ENCODE measurements at places on chromosomes 12 and 14.

DNA sequence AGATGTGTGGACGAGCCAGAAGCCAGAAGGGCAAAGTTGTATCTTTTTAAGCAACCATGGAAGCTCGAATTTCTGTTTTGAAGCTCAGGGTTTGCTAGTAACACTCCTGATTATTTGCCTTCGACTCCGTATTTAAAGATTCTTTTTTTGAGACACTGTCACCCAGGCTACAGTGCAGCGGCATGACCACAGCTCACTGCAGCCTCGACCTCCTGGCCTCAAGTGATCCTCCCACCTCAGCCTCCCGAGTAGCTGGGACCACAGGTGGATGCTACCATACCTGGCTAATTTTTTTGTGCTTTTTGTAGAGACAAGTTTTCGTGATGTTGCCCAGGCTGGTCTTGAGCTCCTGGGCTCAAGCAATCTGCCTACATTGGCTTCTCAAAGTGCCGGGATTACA is 18.7 kb upstream of the OASL start:
- no peak for DNase-seq

GRCh38 chr14:93747102-93747501 is 41.2 kb downstream of the PRIMA1 start:
- DNase-seq = no peak

DNA sequence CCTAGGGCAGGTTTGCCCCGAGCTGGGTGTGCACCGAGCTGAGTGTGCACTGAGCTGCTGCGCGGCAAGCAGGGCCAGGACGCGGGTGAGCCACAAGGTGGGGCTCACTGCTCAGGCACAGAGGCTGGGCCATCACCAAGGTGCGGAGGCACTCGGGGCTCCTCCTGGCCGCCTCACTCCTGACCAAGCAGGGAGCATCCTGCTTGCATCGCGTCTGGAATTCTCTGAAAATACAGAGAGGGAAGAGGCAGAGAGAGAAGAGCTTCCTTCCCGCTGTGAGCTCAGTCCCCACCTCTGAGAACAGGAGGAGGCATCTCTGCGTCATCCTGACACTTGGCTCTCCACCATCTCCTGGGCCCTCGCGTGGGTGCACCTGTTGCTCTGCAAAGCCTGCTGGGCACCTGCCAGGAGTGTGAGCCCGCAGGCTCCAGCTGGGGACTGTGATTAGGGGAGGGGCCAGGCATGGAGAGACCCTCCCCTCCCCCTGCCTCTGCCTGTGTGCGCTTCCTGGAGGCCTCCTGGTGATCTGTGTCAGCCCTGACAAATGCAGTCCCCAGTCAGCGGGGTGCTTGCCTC is 116.3 kb downstream of the GLT1D1 start:
- no peak for DNase-seq

- no peak for DNase-seq
Measured at GRCh38 chr14:44988694-44989093, 26.7 kb downstream of the TOGARAM1 start.

- DNase-seq = peak; percentile 87
Measured at GRCh38 chr12:112418608-112419296, at the start of gene PTPN11. Gene PTPN11, plus strand, starts transcription at chr12:112418947. Its CDS starts 165 bp downstream, at chr12:112419112.

DNA sequence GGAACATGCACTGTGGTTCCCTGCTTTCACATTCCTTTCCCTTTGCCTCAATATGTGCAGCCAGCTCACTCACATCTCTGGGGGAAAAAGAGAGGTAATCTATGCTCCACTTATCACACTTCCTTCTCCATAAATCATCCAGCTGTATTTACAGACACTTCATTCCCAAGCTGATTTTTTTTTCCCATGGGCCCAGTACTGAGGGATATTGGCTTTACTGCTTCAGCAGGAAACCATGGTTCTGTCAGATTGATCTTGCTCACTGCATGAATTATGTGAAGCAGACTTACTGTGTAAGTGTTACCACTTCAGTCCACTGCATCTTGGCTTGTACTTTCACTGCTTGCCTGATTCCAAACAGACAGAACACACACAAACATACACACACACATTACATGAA is 555.6 kb downstream of the CCER1 start:
- no peak for DNase-seq

GRCh38 chr14:61553730-61554641 is 141.3 kb upstream of the HIF1A start:
- no peak for DNase-seq

DNA sequence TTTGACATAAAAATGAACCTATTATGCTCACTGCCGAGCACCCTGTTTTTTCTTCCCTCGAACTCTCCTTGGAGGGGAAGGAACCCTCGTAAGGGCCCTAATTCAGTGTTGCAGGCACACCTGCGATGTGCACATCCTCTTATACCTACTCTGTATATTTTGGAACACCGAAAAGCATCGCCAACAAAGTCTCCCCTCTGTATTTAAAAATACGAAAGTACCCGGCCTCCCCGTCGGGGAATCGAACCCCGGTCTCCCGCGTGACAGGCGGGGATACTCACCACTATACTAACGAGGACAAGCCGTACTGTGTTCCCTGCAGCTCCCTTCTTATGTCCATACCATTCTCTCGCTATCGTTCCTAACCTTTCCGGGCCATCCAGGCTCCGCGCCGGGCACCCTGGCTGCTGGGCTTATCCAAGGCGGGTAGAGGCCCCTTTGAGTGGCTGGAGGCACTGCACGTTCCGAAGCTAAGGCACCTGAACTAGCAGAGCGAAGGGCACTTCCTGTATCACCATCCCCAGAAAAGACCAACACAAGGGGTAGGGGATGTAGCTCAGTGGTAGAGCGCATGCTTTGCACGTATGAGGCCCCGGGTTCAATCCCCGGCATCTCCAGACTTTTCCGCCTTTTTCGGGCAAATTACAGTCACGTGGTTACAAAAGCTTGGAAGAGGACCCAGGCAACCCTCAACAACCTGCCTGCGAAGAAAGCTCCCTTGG is 25.1 kb upstream of the UBC start:
- DNase-seq = peak; percentile 88

DNA sequence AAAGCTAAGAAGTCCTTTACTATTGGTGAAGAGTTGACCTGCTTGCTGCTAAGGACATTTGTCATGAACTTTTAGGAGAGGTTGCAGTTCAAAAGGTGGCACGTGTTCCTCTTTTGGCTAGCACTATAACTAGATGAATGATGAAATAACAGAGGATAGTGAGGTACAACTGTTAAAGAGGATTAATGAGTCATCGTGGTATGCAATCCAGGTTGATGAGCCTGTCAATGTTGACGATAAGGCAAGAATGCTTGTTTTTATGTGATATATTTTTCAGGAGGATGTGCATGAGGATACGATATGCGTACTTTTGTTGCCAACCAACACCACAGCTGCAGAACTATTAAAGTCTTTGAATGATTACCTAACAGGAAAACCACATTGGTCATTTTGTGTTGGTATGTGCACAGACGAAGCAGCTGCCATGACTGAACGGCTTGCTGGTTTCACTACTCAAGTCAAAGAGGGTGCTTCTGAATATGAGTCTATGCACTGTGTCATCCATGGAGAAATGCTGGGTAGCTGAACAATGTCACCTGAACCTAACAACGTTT is 10.6 kb downstream of the CEP128 start:
- peak; percentile 34 for DNase-seq

DNA sequence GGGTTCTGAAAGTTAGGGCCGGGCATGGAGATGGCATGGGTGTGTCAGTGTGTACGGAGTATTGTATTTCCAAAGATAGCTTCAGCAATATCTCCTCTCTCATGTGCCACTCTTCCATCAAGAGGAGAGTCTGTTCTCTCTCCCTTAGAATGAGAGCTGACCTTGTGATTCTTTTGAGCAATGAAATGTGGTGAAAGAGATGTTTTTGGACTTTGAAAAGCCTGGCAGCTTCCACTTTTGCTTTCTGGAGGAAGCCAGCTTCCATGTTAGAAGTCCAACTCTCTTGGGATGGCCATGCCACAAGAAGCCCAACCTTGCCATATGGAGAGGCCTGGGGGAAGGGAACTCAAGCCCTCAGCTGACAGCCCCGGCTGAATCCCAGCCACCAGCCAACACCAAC is 72.4 kb upstream of the GZMB start:
- DNase-seq = no peak

GRCh38 chr12:101826766-101827368 is 3.9 kb downstream of the GNPTAB start:
- DNase-seq = no peak

GRCh38 chr12:27176765-27177164 is 67.3 kb upstream of the STK38L start:
- peak; percentile 41 for DNase-seq

GRCh38 chr14:21915826-21916225 is 242.2 kb upstream of the OR4E1 start:
- no peak for DNase-seq

- DNase-seq = no peak
Measured at GRCh38 chr12:81146228-81147225, 68.6 kb downstream of the ACSS3 start.

DNA sequence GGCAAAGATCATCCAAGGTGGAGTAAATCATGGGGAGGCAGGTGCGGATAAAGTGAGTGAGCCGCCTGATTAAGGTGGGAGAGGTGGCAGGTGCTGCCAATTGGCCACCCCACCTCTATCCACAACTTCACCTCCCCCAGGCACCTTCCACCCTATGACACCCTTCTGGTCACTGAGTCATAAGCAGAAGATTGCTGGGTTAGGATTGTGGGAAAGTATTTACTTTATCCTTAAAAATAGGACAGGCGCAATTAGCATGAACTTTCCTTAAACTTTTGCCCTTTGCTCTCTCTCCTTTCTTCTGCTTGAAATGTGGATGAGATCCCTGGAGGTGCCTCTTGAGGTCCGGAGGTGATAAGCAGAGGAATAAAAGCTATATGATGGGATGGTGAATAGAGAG is 14.9 kb upstream of the BMP4 start:
- no peak for DNase-seq

DNA sequence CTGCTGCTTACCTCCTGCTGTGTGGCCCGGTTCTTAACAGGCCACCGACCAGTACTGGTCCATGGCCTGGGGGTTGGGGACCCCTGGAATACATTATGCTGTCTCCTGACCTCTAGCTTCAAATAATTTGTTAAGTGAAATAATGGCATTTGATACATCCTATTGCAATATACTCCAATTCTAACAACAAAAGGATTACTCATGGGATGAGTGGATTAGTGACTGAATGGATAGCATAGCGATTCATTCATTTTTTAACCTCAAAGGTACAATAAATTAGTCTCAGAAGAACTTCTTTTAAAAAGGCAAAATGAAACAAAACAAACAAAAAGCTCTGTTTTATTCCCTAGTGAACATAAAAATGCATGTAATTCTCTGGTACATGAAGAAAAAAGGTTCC is 147.9 kb upstream of the PKP2 start:
- no peak for DNase-seq

DNA sequence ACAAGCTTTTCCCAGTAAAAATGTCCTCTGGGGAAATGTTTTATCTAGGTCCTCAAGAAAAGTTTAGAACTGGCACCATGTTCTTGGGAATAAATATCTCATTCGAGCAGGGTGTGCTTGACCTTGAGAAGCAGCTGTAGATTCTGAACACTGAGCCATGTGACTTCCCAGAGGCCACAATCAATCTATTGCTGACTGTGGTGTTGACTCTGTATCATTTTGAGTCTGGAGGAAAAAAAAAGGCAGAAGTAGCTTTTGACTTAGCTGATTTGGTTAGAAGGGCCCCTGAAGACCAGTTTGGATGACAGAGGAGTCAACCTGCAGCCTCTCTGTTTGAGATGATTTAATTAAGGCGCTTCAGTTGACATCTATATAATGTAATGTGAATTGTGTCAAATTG is 592.4 kb upstream of the SEL1L start:
- no peak for DNase-seq

GRCh38 chr14:21589317-21589716 is 9.4 kb upstream of the OR10G3 start:
- no peak for DNase-seq

GRCh38 chr14:79475887-79476532 is 735.3 kb downstream of the DIO2 start:
- DNase-seq = no peak
